ENCODE measurements at places on chromosomes 16 and 17. TPM values are rescaled to one million over a fixed set of nuclear protein-coding genes. Genes with fewer than 3 reads are reported as not detected.

CMC2 gene
- 51.9 TPM for total RNA-seq

RHBDL1 gene
- 2.6 TPM for total RNA-seq

CHST6 gene
- total RNA-seq: 1.1 TPM

SPATA22 gene
- total RNA-seq: 0.35 TPM

TP53TG3B gene
- not detected for total RNA-seq

ZPBP2 gene
- not detected for total RNA-seq

TNP2 gene
- not detected for total RNA-seq

CHTF8 gene
- 118 TPM for total RNA-seq

TBC1D28 gene
- not detected for total RNA-seq
